M059J (cell line): ENCODE measurements at places on chromosomes 4 and X.

DNA sequence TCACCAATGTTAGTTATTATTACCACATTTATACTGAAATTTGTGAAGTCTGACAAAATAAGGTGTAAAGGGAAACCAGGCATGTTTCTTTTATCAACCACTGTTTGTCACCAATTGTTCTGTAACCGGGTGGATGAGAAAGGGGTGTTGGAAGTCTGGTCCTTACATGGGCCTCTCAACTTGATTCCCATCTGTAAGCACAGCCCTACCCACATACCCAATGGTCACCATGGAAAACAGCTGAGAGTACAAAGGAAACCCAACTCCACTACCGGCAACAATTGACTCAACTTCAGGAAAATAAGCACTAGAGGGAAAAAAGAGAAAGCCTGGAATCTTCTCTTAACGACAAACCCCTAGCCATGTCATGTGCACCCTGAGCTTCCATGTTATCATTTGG is 70.8 kb upstream of the PTCHD1 start:
- DNase-seq, result no peak

DNA sequence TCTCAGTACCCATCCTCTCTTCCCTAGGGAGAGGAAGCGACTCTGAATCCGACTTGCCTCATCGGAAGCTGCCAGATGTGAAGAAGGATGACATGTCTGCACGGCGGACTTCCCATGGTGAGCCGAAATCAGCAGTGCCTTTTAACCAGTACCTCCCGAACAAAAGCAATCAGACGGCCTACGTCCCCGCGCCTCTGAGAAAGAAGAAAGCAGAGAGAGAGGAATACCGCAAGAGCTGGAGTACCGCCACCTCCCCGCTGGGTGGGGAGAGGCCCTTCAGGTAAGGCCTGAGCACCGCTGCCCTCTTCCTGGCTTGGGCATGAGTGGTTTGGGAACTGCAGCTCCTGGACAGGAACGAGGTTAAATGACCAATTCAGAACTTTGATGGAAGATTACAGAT is 81.2 kb downstream of the LIMCH1 start:
- no peak for DNase-seq

- peak; percentile 64 for DNase-seq
These were observed at the start of gene TLL1 for GRCh38 chr4:165872461-165873297. TLL1 (plus strand) TSS chr4:165873237; CDS start chr4:165873905, 668 bp downstream.

- no peak for DNase-seq
These were observed 32.4 kb downstream of the PRMT9 start for GRCh38 chr4:147651563-147651962.

GRCh38 chr4:64068096-64068495 is 341.2 kb downstream of the TECRL start:
- DNase-seq, result no peak

DNA sequence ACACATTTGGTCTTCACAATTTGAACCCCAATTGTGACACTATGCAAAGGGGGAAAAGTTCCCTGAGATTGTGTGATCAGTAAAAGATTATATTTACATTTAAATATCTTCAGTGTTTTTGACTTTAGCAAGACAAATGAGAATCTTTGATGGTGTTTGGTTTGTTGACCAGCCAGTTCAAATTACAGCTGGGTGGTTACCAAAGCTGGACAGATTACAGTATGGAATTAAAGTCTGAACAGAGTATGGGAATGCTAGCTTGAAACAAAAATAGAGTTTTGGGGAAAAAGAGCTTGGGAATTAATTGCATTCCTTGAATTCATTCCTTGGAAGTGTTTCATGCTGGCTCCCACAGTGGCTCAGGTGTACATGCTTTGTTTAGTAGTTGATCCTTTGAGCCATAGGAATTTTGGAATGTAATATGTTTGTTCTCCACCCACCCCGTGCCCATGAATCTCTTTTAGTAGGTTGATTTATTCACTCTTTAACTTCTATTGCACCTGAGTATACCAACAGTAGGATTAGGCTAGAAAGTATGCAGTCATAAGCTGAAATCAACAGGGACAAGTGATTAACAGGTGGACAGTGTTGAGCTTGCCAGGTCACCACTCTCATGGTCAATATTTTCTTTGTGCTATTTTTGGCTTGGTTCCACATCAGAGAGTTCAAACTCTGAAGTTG is 81.1 kb upstream of the HELT start:
- DNase-seq, result no peak

DNA sequence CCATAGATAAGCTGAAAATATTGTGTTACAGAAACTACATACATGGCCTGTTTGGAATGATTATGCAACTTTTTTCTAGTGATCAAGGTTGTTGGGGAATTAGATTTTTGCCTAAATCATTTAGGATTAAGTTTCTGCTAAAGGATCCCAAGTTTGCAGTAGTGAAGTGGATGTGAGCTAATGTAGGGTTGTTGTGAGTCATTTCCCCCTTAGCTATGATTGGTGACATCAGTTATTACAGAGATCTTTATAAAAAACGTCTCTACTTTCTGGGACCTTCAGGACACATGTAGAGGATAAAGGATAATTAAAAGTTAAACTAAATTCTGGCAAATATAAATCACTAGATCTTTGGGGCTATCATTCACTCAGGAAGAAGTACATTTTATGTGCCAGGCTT is 133.3 kb downstream of the GATB start:
- peak; percentile 50 for DNase-seq

- DNase-seq, result no peak
These were observed 48.7 kb downstream of the TMEM131L start for GRCh38 chr4:153514688-153515426.

DNA sequence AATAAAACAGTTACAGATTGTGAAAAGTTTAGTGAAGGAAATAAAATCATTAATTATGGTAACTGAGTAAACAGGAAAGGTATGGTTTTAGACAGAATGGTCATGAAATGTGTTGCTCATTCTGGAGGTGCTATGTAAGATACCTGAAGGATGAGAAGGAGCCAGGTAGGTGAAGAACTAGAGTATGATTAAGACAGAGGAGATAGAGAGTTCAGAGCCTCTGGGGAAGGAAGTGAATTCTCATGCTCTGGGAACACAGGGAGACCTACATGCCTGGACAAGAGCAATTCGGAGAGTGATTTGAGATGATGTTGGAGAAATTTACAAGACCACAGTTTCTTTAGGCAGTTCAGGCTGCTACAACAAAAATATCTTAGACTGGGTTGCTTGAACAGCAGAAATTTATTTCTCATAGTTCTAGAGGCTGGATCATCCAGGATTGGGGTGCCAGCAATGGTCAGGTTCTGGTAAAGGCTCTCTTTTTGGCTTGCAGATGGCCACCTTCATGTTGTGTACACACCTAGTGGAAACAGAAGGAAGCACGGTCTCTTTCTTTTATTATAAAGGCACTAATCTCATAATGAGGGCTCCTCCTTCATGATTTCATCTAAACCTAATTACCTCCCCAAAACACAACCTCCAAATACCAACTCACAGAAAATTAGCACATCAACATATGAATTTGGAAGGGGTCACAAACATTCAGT is 1416.1 kb downstream of the PCDH7 start:
- no peak for DNase-seq

DNA sequence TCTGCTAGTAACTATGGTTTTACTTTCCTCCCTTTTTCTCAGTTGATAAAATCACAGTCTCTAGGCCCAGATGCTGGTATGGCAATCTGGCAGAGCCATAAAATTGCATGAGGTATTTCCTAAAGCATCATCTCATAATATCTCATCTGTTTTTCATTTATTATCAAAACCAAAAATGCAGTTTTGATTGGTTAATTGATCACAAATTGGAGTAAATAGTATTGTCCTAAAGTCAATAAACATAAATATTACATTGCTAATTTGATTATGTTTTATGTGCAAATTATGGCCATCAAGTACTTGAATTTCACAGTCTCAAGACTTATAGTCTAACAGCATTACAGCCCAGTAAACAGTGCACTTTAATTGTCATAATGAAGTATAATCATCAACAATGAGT is 2365.6 kb downstream of the ARAP2 start:
- DNase-seq, result no peak
